ENCODE measurements at places on chromosomes 5 and 9.

GRCh38 chr9:91419222-91420191 is 4.1 kb downstream of the NFIL3 start:
- no peak for DNase-seq

DNA sequence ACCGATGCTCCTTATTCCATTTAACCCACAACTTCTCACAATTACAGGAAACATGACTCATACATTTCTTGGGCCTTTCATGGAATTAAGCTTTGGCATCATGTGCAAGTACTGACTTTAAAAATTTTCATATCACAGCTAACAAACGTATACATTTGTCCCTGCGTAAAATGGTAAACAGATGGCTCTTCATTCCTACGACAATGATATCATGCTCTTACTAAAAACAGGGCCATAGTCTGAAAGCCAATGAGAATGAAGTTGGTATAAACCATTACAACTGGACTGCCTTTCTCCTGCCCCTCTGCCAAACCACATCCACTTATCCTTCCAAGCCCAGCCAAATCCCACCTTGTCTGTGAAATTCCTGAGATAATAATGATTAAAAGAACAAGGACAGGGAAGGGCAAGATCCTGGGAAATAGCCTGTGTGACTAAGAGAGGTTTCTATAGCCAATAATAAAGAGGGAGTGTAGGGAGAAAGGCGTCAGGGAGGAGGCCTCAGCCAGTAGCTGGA is 44.9 kb upstream of the ZNF366 start:
- no peak for DNase-seq

DNA sequence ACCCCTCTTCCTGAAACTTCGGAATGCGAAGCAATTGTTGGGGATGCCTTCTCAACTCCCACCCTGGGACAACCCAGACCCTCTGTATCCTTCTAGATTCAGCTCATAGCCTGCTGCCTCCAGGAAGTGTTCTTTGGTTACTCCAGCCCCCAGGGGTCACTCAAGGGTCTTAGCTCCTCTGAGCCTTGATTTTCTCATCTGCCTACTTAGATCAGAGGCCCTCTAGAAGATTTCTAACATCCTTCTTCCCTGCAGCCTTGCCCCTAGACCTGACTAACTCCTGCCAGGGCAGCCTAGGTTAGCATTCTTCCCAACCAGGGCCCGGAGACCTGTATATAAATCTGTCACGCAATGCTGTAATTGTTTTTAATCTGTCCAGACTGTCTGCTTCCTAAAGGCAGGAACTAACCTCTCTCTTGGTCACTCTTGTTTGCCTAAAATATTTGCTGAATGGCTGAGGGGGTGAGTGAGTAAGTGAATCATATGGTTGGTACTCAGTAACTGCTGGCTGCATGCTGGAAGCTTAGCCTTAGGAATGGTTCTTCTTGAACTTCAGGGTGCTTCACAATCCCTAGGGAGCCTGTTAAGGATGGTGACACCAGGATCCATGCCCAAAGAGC is 8.2 kb downstream of the GALNT10 start:
- no peak for DNase-seq

DNA sequence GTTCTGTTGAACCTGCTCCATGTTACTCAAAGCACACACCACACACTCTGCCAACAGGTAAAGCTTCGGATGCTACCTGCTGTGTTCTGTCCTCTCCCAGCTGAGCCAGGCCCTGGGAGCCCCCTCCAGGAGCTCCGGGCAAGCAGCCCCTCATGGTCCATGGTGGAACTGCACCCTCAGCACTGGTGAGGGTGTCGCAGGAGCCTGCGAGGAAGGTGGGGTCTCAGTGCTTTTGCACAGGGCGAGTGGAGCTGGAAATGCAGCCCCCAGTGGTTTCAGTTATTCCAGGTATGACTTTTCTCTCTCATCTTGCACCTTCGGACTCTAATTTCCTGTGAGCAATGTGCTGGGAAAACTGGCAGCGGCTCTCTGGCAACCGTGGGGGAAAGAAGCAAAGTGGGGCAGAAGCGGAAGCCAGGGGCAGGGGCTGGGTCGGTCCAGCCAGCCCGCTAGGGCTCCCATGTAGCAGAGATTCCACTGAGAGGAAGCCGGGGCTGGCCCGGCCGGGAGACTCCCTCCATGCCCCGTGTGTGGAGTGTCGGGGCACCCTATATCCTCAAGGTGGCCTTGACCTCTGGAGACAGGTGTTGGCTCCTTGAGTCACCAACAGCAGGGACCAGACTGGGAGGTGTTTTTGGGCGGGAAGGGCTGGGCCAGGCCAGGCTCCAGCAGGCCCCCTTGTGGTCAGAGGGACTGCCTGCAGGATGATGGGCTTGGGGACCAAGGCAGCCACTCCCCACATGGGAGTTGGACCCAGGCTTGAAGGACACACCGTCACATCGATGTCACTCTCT is 75.6 kb upstream of the PRSS3 start:
- DNase-seq = no peak

- no peak for DNase-seq
Measured at GRCh38 chr5:176612008-176612407, 2.1 kb upstream of the GPRIN1 start.

GRCh38 chr9:36322462-36322861 is 64.2 kb upstream of the GNE start:
- DNase-seq = no peak

DNA sequence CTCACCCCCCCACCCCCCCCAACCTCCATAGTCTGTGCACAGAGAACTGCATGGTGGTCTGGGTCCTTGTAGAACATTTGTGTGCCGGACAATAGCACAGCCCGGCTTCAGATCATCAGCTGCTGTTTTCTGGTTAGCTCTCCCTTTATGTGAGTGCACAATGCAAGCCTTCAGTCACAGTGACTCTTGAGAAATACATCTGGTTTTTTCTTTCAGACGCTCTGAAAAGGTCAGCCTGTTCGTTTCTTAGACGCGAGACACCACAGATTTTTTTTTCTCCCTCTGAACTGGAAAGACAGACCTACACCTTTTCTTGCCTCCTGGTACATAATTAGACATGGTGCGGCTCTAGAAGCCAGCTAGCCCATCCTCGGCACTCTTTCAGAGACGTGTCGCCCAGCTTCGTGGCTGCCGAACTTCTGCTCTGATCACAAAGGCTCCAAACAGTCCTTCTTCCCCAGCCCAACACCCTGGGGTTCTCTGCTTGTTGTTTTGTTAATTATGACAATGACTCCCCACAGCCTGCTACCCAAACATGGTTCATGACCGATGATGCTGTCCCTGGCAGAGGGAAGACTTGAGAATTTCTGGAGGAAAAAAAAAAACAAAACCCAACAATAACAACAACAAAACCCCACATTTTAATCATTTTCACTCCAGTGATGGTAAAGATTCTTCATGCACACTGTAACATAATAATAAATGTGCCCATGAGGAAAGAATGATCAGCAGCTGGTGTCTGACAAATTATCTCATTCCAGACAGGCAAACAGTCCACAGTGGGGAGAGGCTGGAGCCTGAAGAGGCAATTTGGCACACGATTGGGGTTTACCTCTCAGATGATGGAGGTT is 241.4 kb upstream of the ZNF462 start:
- no peak for DNase-seq

DNA sequence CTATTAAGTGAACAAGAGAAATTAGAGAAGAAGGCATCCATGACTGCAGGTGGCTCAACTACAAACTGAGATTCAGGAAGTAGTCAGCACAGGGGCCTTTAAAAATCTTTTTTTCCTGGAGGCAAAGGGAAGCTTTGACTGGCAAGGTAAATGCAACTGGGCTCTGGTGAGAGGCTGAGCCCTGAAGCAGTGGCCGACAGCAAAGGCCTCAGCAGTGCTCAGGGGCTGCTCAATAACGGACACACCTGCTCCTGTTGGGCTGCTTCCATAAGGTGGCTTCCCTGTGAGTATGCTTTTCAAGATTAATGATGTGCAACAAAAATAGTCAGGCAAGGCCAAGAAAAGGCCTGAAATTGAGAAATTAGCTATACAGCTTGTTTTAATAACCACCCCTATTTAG is 134.2 kb upstream of the RGMB start:
- DNase-seq = no peak

DNA sequence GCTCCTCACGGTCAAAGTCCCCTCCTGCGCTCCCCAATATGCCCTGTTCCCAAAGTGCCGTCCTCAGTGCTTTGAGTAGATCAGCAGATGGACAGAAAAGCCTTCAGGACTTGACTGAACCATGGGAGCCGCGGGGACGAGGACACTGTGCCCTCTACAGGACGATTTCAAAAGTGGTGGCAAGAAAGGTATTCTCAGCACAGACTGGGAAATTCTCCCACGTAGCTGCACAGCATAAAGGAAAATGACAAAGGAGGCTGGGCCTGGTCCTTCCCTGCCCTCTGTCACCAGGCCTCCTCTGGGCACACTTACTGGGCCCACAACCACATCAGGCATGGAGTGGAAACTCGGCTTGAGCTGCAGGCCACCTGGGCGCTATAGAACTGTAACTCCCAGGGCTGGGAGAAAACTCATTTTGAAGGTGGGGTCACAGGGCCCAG is 16.7 kb upstream of the MTMR12 start:
- DNase-seq = no peak

- no peak for DNase-seq
Measured at GRCh38 chr9:114791736-114792135, 14.1 kb downstream of the TNFSF15 start.

GRCh38 chr9:131813116-131813515 is 73.2 kb upstream of the RAPGEF1 start:
- no peak for DNase-seq

GRCh38 chr5:84535281-84535680 is 150.6 kb upstream of the EDIL3 start:
- no peak for DNase-seq

DNA sequence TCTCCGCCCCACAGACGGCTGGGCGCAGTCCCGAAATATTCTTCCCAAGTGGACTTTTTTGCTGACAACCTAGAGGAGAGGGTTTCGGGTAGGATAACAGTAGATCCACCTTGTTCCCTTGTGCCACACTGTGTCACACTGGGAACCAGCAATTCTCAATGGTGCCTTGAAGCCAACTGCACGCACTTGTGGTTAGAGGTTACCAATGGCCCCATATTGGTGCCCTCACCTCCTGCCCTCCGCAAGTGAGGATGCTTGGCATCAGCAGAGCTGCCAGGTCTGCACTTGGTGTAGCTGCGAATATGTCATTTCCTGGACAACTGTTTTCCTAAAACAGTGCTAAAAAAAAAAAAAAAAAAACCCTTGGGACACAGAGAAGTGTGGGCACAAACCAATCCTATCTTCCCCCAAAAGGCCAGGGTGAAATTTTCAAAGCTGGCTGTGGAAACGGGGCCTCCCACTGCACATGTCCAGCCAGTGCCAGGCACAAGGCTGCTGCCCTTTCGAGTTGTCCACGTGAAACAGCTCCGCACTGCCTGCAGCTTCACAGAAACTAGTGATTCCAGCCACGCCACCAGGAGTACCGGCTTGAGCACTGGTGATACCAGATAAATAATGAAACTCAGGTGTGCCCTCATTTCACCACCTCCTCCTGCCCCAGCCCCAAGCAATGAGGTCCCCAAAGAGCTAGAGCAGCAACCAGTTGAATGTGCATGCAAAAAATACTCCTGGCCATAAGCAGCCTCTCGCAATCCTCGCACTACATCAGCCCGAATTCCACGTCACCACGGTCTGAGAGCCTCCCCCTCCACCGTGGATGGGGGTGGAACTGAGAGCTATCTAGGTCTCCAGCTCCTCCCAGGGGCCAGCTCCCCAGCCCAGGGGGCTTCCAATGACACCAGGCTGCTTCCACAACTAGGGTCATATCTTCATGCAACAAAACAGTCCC is 51.2 kb downstream of the USP20 start:
- DNase-seq = no peak

DNA sequence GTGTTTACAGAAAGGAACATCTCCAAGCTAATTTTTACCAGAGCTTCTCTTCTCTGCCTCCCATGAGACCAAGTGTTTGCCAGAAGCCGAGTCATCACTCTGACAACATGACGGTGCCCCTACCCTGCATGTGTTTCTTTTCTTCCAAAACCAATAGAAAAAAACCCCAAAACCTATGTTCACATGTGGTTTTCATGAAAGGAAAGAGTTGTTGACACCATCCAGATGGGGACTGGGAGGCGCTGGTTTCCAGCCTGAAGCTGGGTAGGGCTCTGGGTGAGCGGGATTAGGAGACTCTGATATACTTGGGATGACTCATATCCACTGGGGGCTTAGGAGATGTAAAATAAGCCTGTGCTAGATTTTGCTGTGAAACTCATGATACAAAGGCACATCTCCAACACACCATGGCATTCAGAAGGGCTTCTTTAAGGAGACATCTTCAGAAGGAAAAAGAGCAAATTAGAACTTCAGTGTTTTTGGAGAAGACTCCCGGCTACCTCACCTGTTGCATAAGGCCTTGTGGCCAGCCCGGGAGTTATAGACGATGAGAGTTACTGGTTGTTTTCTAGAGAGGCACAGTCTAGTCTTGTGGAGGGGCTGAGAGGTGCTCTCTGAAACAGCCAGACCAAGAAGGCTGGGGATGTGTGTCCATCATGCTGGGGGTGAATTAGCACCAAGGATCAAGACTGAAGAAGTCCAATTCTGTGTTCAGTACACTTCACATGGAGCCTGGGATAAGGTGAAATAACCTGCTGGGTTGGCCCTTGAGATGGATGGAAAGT is 108.9 kb upstream of the LHFPL2 start:
- DNase-seq = no peak

DNA sequence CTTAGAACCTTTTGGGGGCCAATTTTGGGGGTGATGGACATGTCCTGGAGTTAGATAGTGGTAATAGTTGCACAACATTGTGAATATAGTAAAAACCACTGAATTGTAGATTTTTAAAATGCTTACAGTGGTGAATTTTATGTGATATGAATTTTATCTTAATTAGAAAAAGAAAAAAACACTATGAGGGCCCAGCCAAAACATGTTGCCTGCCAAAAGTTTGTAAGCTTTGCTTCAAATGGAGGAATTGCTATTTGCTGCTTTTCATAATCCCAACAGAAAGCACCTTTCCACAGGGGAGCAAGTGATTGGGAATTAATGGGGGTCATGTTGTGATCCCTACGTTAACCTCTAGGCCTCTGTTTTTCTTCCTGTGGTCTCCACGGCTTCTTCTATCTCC is 19.1 kb downstream of the TNFAIP8 start:
- DNase-seq = no peak

DNA sequence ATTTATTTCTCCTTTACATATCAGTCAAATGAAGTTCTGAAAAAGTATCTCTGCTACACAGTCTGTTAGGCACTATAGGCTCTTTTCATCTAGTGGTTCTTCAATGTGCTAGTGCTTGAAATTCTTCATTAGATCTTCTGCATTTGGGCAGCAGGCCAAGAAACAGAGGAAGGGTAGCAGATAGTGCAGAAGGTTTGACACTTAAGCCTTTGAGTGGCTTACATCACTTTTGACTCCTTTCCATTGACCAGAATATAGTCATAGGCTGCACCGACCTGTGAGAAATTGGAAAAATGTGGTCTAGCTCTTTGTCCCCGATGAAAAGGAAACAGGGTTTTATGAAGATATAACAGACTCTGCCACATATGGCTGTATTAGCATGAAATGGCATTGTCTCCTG is 459.5 kb upstream of the PTGER4 start:
- no peak for DNase-seq

GRCh38 chr5:128395073-128395472 is 143.0 kb downstream of the FBN2 start:
- DNase-seq = no peak

GRCh38 chr9:109770101-109770500 is 9.9 kb upstream of the PALM2AKAP2 start:
- no peak for DNase-seq

GRCh38 chr9:127664324-127664677 is 42.5 kb upstream of the CFAP157 start:
- DNase-seq = no peak

- DNase-seq = no peak
Measured at GRCh38 chr5:3309538-3309937, 286.1 kb upstream of the IRX1 start.

Data from esophagus squamous epithelium (tissue), 5 donors.